ENCODE measurements at places on chromosomes 5 and 9.

DNA sequence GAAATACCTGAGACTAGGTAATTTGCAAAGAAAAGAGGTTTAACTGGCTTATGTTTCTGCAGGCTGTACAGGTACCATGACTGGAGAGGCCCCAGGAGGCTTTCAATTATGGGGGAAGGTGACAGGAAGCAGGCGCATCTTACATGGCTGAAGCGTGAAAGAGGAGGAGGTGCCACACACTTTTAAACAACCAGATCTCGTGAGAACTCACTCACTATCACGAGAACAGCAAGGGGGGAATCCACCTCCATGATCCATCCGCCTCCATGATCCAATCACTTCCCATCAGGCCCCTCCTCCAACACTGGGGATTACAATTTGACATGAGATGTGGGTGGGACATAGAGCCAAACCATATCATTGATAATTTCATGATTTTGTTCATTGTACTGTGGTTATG is 2.5 kb upstream of the MED27 start:
- peaks cover 7% of the 10 kb centered on the region for H3K36me3 ChIP-seq
- no peak overlapping the region for H3K4me3 ChIP-seq
- no peak overlapping the region for H3K27ac ChIP-seq
- peaks cover 7% of the 10 kb centered on the region for H3K27me3 ChIP-seq

DNA sequence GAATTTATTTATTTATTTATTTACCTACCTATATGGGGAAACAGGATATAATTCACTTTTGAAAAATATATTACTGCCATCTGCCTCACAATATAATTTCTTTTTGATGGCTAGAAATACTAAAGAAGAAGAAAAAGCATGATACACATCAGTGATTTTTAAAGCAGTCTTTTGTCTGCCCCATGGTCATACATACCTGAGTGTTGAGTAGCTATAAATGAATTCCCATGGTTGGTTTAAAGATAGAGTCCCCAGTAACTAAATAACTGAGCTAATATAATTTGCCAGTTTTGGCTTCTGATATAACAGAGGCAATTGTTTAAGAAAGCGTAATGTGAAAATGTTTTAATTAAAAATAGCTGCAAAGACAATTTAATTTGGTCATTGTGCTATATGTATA is 447.8 kb downstream of the PDE4D start:
- H3K4me3 ChIP-seq, result no peak overlapping the region
- no peaks in the 10 kb centered on the region for H3K36me3 ChIP-seq
- H3K27ac ChIP-seq, result no peak overlapping the region

DNA sequence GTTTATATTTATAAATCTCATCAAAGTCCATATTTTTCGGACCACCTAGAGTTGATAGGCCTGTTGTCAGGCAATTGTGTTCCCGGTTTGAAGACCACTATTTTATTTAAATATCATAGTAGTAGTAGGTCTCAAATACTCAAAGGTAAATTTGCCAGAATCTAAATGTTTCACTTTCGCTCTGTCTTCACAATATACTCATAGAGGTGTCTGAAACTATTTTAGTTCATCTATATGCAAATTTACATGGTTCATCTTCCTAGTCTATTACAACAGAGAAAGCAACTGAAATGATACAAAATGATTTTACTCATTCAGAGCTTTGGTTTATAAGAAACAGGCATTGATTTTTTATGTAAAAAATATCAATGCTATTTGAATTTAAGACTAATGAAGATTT is 1897.5 kb downstream of the EFNA5 start:
- no peaks in the 10 kb centered on the region for H3K36me3 ChIP-seq
- no peak overlapping the region for H3K4me3 ChIP-seq
- no peaks in the 10 kb centered on the region for H3K4me1 ChIP-seq
- no peak overlapping the region for H3K27ac ChIP-seq
- DNase-seq, result no peak
- H3K27me3 ChIP-seq, result no peaks in the 10 kb centered on the region

DNA sequence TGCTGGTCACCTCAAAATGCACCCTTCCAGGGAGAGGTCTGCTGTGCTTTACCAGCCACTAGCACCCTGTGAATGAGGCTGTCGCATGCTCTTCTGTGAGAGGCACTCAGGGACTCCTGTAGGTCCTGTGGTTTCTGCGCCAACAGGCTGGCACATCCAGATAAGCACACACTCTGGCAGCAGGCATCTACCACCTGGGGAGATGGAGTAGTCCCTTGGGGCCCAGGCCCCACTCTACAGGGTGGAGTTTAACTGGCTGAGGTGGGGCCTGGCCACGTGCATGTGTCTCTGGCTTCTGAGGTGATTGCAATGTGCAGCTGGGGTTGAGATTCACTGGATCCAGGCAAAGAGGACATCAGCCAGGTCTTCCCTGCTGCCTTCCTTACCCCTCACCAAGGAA is 32.3 kb downstream of the TMEM174 start:
- H3K4me3 ChIP-seq, result no peak overlapping the region
- no peaks in the 10 kb centered on the region for H3K36me3 ChIP-seq
- DNase-seq, result no peak
- no peaks in the 10 kb centered on the region for H3K4me1 ChIP-seq
- peaks cover 36% of the 10 kb centered on the region for H3K27me3 ChIP-seq

- no peaks in the 10 kb centered on the region for H3K27me3 ChIP-seq
- H3K4me3 ChIP-seq, result no peak overlapping the region
- H3K27ac ChIP-seq, result no peak overlapping the region
Measured at GRCh38 chr5:50415912-50416311, 25.2 kb downstream of the EMB start.
